ENCODE measurements at places on chromosomes 7 and 10.
A peak's percentile ranks its signal among the peaks of the same experiment; 100 is the strongest.

GRCh38 chr10:125107166-125107949 lies 53.0 kb downstream of the CTBP2 start:
- DNase-seq, result no peak

DNA sequence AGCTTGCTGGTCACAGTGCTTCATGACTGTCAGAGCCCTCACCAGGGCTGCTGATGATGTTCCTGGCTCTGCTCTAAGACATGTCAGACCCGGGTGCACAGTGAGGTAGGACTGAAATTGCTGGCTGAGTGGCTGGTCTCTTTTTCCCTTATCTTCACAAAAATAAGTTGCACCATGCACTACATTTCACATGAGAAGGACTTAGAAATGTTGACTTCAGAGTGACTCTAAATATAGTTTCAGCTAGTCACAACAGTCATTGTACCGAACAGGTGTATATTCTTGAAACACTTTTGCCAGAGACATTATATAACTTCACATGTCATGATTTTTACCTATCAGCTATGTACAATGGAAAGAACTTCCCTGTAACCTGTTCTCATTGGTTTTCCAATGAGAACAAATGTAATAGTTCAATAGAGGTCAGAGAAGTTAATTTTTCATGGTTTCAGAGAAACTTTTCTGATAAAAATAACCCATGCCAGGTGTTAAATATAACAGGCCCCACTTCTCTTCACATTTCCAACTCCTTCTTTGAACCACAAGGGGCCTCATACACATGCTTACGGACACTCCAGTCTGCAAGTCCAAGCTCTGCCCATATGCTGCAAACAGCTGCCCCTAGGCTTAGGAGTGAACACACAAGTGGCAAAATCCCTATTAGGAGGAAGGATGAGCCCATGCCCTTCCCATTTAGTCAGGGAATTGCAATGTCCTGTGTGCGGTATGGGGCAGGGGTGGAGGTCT lies 115.6 kb downstream of the CDK6 start:
- no peak for DNase-seq

DNA sequence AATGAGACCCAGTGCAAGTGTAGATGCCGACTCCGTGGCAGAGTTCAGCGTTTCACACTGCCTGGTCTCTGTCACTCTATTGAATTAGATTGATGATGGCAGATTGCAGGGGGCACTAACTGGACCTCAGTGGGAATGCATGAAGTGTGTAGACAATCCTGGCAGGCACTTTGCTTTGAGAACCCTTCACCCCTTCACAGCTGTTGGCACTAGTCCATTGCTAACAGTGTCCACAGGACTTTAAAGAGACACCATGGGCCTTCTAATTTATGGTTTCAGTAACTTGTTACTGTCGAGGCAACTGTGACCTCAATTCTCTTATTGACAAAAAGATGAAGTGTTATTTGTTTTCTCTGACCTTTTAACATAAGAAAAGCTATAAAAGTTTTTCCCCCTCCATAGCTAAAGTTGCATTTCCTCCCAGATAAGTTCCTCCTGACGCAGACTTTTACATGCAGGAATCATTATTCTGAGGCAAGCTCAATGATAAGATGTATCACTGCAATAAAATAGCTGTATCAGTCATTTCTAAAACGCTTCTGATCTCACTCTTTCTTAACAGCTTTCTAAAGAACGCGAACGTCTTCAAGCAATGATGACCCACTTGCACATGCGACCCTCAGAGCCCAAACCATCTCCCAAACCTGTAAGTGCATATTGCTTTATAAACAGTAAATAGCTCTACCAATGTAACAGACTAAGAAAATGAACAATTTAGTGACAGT lies 238.9 kb downstream of the FOXP2 start:
- no peak for DNase-seq

DNA sequence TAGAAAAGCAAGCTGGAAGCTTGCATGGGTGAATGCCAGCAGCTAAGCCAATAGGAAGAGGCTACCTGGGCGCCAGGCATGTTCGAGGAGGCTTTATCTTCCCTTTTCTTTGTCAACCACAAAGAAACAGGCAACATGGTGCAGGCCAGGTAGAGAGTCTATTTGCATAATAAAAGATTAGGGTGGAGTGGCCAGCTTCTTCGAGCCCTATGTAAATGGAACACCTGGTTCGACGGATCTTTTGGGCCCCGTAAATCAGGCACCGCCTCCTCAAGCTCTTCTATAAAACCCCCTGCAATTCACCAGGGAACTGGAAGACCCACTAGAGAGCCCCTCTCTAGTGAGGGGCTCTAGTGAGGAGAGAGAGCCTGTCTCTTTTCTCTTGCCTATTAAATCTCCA lies 1106.2 kb upstream of the CELF2 start:
- no peak for DNase-seq

GRCh38 chr10:69071610-69072009 lies 16.3 kb upstream of the SRGN start:
- no peak for DNase-seq

DNA sequence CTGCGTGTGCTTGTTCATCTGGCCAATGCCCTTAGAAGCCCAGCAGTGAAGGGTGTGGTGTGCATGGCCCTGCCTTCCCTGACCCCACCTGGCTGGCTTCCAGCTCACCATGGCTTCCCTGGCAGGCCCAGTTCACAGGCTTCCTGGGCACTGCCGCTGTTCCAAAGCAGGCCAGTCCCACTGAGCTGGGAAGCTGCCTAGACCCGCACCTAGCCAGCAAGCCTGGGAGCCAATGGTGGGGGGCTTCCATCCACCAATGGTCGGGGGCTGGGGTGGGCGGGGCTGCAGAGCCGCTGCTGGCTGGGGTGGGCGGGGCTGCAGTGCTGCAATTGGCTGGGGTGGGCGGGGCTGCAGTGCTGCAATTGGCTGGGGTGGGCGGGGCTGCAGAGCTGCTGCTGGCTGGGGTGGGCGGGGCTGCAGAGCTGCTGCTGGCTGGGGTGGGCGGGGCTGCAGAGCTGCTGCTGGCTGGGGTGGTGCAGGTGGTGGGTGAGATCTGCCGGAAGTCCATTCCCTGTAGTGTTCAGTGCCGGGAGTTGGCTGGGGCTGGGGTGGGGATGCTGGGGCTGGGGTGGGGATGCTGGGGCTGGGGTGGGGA lies 12.4 kb downstream of the CALY start:
- DNase-seq, result peak; percentile 67

DNA sequence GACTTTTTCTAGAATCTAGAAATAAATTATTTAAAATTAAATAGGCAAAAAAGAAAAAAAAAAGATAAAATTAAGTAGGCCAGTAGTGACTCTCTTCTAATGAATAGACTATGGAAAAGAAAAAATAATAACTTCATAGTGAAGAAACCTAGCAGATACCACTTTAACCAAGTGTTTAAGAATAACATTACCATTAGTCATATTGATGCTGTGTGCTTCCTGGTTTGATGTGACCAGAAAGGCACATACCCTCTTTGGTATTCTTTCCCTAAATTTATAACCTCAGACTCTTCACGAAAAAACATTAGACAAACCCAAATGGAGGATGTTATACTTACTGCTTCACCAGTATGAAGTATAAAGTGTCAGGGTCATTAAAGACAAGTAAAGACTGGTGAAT lies 42.6 kb downstream of the KIF20B start:
- DNase-seq, result no peak

DNA sequence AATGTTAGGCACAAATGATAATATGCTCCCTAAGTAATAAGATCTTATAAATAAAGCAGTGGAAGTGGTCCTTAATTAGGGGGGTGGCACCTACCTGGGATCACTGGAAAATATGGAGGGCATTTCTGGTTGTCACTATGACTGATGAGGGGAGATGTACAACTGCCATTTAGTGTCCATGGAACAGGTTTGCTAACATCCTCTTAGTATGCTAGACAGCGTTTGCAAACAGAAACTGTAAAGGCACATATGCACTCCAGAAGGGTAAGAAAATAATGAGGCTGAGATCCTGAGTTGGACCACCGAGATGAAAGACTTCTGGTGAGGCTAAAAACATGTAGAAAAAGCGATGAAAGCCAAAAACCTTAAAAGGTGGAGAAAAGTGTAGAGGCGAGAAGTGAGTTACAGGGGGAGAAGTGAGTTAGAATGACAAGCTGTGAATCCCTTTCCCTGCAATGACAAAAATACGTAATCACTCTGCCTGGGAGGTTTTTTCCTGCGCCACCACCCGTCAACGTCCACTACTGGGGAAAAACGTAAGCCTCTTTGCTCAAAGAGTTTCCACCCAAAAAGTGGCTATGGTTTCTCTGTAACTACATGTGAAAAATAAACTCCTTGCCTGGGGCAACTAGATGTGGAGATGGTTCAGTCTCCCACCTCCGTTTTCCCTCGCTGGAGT lies 767 bp downstream of the KRIT1 start:
- peak; percentile 63 for DNase-seq

DNA sequence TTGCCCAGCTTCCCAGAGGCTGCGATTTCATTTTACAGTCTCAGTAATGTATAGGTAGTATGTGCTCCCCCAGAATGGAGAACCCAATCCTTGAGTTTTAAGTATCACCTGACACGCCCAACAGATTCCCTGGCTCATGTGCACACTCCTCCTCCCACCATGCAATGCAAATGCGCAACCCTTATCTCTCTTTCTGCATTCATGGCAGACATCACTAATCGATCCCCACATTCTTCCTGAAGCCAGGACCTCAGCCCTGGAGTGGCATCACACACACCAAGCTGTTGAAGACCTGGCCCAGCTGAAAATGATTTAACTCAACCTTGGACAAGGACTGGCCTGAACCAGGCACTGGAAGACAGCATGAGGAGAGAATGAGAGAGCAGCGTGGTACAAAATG lies 68.4 kb downstream of the ZRANB1 start:
- DNase-seq, result no peak

DNA sequence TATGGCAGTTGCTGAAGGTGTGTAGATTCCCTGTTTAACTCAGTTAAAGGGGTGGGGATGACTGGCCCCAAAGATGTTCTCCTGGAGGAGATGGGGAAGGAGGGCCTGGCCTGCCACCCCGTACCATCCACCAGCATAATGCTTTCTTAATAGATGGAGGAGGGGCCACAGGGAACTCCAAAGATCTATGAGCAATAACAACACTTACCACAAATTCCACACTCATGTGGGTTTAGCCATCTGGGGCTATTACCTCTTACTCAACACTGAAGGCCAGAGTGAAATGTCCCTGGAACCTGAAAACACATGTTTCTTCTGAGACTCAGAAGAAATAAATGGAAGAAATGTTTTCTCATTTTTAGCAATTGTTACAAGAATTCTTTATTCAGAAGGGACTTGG lies 259.0 kb downstream of the CXCL12 start:
- DNase-seq, result no peak

DNA sequence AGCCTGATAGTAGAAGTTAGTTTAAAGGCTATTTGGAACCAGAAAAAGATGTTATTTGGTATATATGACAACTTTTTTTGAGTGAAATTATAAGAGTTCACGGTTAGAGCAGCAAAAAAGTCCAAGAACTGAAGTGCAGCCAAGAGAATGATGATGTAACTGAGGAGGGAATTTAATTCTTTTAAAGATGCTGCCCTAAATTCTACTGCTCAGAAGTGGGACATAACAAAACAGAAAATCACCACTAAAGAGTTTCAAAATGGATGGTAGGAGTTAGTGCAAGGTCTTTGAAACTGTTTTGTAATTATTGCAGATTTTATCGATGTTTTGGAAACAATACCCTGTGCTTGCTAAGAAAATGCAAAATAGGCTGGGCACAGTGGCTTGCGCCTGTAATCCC lies 6.5 kb downstream of the SAMD8 start:
- no peak for DNase-seq

DNA sequence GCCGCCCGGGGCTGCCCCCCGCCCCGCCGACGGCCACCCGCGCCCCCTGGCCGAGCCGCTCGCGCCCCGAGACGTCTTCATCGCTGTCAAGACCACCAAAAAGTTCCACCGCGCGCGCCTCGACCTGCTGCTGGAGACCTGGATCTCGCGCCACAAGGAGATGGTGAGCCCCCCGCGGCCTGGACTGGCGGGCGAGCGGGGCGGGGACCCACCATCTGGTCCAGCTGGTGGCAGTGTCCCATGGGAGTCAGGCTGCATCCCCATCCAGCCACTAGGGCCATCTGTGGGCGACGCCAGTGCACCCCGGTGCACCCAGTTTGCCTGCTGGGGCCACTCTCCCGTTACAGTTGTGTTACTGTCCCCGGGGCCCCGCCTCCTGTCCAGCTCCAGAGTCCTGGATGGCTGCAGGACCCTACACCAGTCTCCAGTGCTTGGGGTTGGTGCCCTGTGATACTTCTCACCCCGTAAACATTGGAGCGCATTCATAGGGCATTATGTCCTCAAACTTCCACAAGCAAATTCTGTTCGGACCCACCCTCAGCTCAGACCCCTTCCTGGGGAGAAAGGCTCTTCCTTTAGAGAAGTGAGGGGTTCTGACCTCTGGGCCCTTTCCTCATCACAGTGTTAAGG lies 672 bp downstream of the LFNG start:
- DNase-seq, result peak; percentile 55

GRCh38 chr10:112080231-112080630 lies 103.3 kb downstream of the GPAM start:
- DNase-seq, result no peak

- DNase-seq, result no peak
These were observed 79.7 kb upstream of the ITGB1 start for GRCh38 chr10:33037726-33038125.

DNA sequence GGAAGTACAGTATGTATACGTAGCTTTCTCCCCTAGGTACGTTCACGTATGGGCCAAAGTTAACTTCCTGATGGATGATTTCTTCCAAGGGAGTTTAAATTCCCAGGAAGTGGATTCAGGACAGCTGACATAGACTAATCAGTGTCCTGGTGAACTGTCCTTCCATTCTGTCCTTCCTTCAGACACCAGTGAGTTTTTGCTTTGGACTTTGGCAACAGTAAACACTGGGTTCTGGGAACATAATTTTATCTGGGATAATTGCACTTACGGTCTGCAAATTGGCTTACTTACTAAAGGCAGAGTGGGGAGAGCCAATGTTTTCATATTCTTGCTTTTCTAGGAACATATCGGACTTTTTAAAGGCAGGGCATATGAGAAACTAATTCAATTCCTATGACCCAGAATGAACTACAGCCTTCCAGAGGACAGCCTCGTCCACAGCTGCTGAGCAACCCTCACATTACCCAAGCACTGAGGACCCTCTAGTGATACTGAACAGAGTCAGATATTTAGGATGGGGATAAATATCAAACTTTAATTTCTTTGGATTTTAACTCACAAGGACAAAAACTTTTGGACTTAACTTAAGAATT lies 97.9 kb downstream of the RAB18 start:
- DNase-seq, result no peak

GRCh38 chr7:33547880-33548279 lies 357.5 kb upstream of the BMPER start:
- DNase-seq, result no peak
